Renal cortical epithelial cell (primary cell): ENCODE measurements at places on chromosomes 3 and 15. TPM values are rescaled to one million over a fixed set of nuclear protein-coding genes. Genes with fewer than 3 reads are reported as not detected.

DNA sequence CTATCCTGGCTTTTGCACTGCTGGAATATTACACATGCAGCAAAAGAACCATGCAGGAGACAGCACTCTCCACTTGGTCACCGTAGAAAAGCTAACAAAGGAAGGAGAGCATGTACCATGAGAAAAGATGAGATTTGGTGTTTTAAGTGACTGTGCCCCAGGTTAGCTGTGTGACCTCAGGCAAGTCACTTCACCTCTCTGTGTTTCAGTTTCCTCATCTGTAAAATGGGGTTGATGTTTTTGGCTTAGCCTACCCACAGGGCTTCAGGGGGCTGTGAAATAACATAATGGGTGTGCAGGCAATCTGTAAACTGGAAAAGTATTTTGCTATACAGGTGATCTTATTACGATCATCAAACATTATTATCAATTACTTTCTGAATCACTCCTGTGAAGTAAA is 69.3 kb upstream of the SLC6A11 start:
- no peak for DNase-seq

DNA sequence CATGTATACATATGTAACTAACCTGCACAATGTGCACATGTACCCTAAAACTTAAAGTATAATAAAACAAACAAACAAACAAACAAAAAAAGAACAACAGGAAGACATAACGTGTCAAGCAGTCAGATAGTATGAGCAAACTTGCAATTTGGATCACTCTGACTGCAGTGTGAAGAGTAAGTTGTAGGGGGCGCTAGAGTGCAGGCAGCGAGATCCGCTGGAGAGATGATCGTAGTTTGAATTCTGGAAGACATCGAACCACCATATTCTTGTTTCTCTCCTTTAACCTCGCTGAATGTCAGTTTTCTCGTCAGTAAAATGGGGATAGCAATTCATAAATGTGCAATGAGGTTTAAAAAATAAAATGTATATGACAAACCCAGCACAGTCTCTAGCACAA is 165.2 kb upstream of the LMCD1 start:
- no peak for DNase-seq

GRCh38 chr3:101992863-101993262 is 143.5 kb downstream of the NFKBIZ start:
- DNase-seq = peak; percentile 50

DNA sequence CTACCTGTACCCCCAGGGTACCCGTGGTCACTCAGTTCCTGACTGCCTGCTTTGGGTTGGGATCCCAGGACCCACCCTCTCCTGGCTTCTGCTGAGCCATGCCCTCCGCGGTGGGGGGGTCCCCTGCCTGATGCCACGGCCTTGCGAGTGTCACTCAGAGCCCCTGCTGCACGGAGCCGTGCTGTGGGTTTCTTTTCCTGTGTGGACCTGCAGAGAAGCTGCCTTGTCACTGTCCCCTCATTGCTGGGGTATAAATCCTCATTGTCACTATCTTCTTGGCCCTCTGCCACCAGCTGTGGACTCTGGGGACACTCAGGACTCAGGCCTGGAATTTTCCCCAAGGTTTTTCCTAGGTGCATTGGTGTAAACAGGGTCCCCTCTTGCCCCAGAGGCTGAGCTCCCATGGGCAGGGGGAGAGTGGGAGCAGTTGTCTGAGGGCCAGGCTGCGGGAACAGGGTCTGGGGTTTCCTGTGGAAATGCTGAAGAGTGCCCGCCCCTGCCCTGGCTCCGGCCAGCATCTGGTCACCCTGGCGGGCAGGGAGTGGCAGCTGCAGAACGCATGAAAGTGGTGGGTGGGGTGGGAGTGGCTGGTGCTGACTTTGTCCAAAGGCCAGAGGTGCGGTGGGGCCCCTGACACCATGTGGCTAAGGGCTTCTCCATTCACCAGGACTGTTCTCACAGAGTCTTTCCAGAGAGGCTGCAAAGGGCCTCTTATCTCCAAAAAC is 191.7 kb downstream of the GOLGA6L6 start:
- no peak for DNase-seq

- peak; percentile 35 for DNase-seq
Observed at GRCh38 chr3:114362815-114363214, 69.0 kb downstream of the TIGIT start.

DNA sequence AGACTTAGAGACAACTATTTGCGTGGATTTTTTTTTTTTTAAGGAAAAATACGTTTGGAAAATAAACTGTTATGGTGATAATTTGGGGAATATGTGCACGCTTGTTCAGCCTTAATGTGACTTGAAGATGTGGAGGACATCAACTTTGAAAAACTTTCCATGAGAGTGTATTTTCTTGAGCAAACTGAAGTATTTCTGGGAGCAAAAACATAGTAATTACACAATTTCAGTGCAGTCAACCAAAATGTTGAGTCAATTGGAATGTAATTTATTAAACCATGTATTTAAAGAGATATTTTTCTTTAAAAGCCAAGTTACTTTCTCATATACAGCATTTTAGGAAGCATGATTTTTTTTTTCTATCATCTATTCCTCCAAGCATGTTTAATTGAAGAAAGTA is 80.3 kb upstream of the FLNB start:
- DNase-seq = peak; percentile 41

GRCh38 chr15:27475395-27475794 is 504.4 kb downstream of the GABRG3 start:
- DNase-seq = no peak

- peak; percentile 79 for DNase-seq
Observed at GRCh38 chr3:71681224-71681668, 44.0 kb downstream of the EIF4E3 start.

DNA sequence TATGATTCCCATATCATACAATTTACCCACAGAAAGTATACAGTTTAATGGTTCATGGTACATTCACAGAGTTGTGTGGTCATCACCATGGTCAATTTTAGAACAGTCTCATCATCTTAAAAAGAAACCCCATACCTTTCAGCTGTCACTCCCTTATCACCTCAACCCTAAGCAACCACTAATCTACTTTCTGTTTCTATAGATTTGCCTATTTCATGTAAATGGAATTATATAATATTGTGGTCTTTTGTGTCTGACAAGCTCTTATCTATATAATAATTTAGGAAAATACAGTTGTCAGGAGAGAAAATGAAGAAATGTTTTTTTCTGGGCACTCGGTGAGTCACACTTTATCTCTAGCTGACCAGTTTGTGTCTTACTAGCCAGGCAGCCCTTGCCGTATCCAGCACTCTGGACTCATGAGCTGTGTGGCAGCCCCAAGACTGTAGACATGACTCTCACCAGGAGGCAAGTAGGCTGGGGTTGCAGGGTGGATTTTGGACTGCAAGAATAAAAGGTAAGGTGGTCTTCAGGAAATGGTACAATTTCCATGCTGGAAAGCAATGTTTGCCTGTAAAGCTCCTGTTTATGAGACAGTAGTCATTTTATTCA is 234.6 kb downstream of the THRB start:
- DNase-seq = no peak

DNA sequence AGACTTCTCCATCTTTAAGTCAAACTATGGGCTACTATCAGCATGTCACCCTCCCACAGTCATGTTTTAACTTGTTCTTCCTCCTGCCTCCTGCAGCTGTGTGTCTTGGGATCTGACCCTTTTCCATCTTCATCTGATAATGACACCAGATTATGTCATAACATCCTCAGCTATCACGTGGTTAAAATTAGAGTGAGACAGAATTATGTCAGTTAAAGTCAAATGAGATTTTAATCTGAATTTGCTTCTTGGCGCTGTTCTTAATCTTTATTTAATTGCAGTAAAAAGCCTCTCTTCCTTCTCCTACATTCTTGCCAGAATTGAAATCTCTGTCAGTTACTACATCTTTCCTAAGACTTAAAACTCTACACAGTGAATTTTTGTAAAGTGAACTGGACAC is 107.2 kb downstream of the ARPP21 start:
- DNase-seq = no peak

GRCh38 chr15:92845126-92845508 is 55.0 kb upstream of the CHD2 start:
- peak; percentile 86 for DNase-seq

- DNase-seq = peak; percentile 50
Observed at GRCh38 chr3:105686278-105686897, 182.4 kb downstream of the CBLB start.

GRCh38 chr15:60423537-60423936 is 25.8 kb upstream of the ANXA2 start:
- DNase-seq = peak; percentile 95

DNA sequence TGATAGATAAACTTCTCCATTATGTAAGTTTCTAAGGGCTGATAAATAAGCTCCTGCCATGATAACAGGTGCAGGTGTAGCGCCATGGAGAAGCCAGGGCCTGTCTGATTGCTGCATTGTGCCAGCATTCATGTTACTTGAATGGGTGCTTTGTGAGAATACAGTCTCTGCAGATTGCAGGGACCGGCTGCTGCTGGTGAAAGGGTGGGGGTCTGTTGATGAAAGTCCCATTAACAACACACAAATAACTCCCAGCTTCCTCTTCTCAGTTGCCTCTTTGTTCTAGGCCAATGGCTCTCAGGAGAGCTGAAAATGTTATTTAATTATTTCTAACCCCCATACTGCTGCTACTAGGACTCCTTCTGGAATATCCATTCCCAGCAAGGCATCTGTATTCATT is 77.2 kb downstream of the RTP4 start:
- no peak for DNase-seq

GRCh38 chr3:131957980-131958379 is 76.8 kb downstream of the CPNE4 start:
- DNase-seq = peak; percentile 4

TEX9 gene
- total RNA-seq = 7.5 and 34.4 TPM in 2 replicates

LRRC49 gene
- 11.1 and 22.0 TPM in 2 replicates for total RNA-seq

ALCAM gene
- 379 and 447 TPM in 2 replicates for total RNA-seq

NAA50 gene
- 139 and 217 TPM in 2 replicates for total RNA-seq

GP9 gene
- total RNA-seq = not detected in 2 replicates

CHST2 gene
- 2.9 and 7.1 TPM in 2 replicates for total RNA-seq

IL17RD gene
- total RNA-seq = 2.8 and 7.7 TPM in 2 replicates

DUOXA2 gene
- not detected in 2 replicates for total RNA-seq

PLCB2 gene
- 0.52 TPM in 1 of 2 replicates, not detected in the other for total RNA-seq
